ENCODE measurements at places on chromosomes 7 and 10.

- DNase-seq, result no peak
Measured at GRCh38 chr10:101040851-101041250, 9.8 kb downstream of the SFXN3 start.

- DNase-seq, result no peak
Measured at GRCh38 chr10:71023704-71024283, 135.4 kb upstream of the PCBD1 start.

DNA sequence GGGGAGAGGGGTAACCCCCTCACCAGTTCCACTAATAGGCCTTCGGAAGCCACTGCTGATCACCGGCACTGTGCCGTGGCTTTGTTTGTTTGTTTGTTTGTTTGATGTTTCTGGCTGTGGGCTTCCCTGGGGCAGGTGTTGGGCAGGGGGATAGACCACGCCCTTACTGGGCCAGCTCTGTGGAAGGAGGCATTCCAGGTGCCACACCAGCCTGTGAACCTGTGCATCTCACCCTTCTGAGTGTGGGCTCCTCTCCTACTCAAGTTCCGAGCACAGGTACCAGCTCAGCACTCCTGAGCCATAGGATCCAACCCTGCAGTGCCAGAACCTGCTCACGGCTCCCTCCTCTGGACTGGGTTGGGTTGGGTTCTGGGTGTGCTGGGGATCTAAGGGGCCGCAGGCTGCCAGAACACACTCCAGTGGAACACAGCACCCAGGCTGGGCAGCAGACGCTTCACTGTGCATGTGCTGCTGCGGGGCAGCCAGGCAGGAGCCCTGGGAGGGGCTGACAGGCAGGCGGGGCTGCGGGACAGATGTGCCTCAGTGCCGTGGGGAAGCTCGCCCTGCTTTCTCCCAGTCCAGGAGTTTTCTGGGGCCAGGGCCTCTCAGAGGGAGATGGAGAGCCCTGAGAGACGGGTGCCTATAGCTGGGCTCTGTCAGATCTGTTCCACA is 1053.9 kb downstream of the CNTNAP2 start:
- DNase-seq, result no peak

DNA sequence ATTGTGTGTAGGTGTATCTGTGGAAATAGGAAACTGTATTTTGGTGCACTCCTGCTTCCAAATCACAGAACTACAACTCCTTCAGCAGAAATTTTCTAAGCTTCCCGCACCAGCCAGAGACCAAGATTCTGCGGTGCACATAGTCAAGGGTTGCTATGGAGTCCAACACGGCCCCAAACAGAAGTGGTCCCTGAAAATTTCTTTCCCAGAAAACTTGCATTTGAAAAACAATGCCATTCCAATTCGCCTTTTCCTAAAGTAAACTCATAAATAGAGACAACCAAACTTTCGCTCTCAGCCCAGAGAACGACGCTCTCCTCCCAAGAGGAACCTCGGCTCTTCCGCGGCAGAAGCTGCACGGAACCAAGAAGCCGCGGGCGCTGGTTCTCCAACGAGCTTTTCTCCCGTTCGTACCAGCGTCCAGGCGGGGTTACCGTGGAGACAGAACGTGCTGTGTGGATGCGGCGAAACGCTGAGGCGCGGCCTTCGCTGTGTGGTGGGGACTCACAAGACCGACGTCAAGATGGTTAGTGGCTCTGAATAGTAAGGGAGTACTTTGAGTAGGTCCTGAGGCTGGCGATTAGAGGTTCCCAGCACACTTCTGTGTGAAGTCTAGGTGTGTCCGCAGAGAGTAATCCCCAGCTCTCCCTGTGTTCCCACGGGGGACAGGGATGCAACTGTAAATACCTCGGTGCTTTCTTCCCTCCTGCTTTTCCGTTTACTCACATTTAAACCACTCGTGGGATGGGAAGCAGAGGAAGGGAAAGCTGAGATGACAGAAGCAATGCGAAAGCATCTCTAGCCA is 24.0 kb upstream of the ZC3HAV1 start:
- peak; percentile 75 for DNase-seq

Data from fibroblast of skin of left quadriceps (primary cell).